ENCODE measurements at places on chromosomes 6 and 20.
A peak's percentile ranks its signal among the peaks of the same experiment; 100 is the strongest.

DNA sequence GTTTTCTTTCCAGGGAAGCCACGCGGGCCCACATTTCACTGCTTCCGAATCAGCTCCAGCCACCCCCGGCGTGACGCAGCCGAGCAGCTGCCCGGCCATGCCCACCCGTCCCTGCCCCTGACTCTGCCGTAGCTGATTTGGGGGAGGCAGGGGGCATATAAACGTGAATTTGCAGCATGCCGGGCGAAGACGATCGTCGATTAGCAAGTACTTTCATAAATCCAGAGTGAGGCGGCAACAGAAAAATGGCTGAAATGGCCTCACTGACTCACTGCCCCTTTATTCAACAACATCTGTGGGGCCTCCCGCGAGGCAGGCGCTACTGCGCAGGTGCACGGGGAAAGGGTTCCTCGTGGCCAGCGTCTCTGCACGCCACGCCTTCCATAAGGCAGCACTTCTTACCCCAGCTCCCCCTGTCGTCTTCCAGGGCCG, 118.0 kb downstream of the DLL1 start:
- DNase-seq = peak; percentile 35

DNA sequence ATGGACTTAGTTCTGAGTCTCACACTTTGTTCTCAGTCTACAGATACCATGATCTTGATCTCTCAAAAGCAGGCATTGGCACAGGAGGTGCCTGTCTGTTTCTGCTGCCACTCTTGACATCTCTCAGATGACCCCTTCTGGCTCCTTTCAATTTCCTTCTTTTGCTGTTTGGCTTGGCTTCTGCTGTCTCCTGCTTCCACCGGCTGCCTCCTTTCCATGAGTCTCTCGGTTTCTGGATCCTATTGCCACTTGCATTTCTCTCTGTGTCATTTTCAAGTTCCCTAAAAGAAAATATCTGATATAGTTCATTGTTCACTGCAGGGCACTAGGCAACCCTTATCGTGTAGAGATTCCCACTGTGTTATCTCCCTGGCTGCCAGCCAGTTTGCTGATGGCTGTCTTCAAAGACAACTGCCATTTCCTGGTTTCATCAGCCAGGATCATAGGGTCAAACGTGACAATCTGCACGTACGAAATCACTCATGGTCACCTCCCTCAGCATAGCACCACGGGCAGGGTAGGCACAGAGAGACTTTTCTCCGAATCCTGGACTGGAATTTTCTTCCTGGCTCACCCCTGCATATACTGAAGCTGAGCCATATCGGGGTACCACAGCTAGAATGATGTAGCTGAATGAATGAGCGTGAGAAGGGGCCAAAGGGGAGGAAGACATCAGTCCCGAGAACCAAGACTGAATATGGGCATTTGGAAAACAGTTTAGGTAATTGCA, 144.6 kb upstream of the TMEM170B start:
- no peak for DNase-seq

DNA sequence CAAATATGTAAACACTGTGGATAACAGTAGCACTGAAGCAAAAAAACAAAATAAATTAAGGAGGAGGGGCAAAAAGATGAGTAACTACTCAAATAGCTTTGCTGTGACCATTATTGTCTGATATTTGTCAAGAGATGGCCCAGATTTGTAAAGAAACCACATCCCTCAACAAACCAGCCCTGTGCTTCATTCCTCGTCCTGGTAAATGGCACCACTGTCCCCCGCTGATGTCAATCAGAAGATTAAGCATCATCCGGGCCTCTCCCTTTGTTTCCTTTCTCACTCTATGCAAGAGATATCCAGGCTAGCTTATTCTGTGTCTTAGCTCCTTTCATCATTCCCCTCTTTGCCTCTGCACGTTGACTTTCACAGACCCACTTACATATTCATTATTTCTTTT, 259.0 kb downstream of the SYNE1 start:
- no peak for DNase-seq

- DNase-seq = no peak
Observed at GRCh38 chr20:51574248-51575033, 31.9 kb upstream of the NFATC2 start.

- DNase-seq = no peak
Observed at GRCh38 chr20:41259309-41259708, 58.2 kb downstream of the ZHX3 start.

GRCh38 chr20:40431611-40432010, 257.4 kb downstream of the MAFB start:
- DNase-seq = no peak

DNA sequence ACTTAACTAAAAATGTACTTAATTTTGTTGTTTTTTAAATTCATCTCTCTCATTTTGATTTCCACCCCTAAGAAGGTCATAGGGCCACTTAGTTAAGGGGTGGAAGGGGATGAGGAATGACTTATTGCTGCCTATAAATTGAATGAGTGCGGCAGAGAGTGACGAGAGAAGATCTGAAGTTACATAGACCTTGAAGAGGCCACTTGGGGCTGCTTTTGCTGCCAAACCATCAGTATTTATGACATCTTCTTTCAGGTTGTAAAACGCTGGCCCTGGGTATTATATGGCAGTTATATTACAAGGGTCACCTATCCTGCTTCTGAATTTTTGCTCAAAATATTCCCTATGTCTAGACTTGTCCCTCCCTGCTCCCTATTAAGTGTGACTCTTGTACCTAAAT, 119.6 kb upstream of the RIMS1 start:
- DNase-seq = no peak

DNA sequence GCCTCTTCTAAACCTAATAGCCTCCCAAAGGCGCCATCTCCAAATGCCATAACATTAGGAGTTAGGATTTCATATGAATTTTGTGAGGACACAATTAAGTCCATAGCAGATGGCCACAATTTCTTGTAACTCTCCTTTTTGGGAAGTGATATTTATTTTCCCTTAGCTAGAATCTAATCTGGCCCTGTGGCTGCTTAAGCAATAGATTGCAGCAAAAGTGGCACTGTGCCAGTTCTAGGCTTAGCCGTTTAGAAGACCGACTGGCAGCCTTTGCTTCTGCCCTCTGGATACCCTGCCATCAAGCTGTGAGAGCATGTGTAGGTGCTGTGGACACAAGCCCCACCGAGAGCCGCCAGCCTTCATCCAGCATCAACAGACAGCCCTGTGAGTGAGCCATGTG, 15.9 kb upstream of the ADGB start:
- no peak for DNase-seq

DNA sequence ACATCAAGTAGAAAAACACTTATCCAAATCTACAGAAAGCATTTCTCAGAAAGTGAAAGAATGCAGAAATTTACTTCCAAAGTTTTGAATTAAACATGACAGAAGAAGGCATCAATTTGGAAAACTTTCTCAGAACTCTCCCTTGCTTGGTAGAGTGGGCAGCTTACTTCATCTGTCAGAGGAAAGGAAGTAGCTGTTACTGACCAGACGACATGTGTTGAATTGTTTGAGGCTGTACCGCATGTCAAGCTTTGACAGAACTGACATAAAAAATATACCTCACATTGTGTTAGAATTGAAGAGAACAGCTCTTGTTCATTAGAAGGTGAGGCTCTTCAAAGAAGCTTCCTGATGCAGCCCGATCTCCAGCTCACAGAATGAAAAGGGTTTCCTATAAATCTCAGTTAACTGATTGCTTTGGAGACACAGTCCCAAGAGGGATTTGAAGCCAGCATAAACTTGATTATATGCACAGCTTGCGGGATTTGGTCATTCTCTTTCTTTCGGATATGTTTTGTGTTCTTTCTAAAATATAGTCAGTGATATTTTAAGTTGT, 190.7 kb downstream of the PLCB1 start:
- no peak for DNase-seq

- DNase-seq = no peak
Observed at GRCh38 chr20:40320517-40321011, 368.5 kb downstream of the MAFB start.

- no peak for DNase-seq
Observed at GRCh38 chr20:24033151-24033550, 44.6 kb upstream of the GGTLC1 start.

- no peak for DNase-seq
Observed at GRCh38 chr6:22830463-22830862, 261.1 kb downstream of the HDGFL1 start.

DNA sequence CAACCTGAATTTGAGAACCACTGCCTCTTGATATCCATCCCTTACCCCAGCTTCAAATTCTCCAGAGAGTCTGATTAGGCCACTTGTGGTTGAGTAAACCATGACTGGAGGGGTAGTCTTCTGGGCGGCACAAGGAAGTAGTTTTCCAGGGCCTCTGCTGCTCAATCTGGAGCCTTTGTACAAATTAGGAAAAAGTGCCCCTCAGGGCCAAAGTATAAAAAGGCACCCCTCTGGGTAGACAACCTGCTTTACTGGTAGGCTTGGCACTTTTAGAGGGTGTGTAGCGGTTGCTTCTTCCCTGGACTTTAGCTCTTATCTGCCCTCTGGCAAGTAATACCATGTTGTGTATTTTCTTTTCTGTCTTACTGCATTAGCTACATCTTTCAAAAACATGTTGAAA, 32.9 kb upstream of the RPL7L1 start:
- DNase-seq = no peak

DNA sequence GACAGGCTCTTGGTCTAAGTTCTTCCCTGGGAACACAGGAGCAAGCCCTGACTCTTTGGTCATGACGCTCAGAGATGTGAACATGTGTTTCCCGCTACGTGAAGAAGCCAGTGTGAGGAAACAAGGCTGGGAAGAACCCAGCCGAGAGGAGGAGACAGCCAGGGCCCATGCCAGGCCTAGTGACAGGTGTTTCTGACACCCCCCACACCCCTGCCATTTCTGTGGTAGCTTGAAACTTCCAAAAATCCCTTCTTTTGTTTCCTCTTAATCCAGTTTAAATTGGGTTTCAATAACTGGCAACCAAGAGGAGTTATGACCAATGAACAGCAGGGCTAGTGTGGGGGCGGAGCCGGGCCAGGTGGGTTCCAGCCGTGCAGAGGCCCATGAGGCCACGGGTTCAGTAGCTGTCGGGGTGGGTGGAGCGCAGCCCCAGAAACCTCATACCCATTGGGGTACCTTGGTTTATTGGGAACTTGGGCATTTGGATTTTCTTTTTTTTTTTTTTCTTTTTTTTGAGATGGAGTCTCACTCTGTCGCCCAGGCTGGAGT, 33.5 kb downstream of the WRNIP1 start:
- no peak for DNase-seq

DNA sequence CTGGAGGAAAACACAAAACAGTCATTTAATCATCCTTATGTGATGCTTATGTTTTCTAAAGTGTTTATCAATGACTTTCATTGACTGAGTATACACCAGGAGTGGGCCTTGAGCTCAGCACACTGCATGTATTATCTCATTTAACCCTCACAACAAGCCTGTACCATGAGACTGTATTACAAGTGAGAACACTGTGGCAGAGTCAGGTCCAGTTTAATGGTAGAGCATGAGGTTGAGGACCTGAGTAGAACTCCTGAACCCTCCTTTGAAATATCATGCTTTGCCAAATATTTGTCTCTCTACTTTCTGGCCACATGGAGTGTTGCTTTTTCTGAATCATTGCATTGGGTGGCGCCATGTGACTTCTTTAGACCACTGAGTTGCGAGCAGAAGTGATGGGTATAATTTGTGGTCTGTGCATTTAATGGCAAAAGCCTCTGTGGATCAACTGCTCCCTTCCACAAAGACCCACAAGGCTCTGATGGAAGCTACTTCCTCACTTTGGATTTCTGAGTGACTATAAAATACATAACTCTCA, 65.0 kb upstream of the SIRPG start:
- no peak for DNase-seq
